GM18507 (cell line): ENCODE measurements at places on chromosomes 1 and 21.

DNA sequence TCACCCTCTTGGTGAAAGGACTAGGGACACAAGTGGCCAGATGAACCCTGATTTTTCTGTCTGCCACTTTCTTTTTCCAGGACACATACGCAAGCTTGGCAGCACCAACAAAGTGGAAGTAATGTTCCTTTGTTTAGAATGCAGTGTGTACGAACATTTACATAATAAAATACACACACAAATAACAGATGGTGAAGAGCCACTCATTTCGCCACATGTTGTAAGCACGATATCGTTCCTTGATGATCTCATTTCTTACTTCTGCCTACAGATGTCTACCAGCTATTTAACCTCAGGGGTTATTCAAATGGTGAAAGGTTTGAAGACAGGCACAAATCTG is 670.2 kb upstream of the CXADR start:
- DNase-seq = no peak

DNA sequence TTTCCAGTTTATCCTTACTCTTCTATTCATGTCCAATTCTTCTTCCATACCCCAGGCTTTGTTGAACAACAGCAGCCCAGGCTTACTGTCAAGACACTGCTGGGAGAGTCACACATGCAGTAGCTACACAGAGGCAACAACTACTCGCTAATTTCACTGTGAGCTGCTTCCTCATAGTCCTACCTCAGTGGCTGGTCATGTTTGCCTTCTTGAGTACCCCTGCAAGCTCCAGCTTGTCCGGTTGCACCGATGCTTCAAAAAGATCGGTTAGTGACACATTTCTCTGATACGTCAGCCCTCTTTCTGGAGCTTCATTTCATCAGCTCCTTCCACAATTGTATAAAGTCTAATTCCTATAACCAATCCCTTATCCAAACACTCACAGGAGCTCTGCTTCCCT is 246.7 kb upstream of the NFIA start:
- no peak for DNase-seq

GRCh38 chr1:219940707-219941106 is 12.3 kb upstream of the SLC30A10 start:
- DNase-seq = no peak

DNA sequence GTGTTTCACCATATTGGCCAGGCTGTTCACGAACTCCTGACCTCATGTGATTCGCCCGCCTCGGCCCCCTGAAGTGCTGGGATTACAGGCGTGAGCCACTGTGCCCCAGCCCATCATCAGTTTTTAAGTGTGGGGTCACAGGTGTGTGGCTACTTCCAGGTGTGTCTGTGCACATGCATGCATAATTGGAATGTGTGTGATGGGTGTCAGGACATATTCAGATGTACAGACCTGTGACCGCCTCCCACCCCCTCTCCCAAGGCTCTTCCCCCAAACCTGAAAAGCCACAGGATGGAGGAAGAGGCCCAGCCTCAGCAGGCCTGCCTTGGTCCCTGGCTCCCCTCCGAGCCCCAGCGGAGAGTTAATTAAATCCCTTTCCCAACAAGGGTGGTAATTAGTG is 37.3 kb upstream of the CSF3R start:
- no peak for DNase-seq

GRCh38 chr1:21938732-21939538 is 1.8 kb upstream of the HSPG2 start:
- DNase-seq = no peak

- no peak for DNase-seq
These were observed 47.5 kb upstream of the TDRD10 start for GRCh38 chr1:154454386-154455120.

DNA sequence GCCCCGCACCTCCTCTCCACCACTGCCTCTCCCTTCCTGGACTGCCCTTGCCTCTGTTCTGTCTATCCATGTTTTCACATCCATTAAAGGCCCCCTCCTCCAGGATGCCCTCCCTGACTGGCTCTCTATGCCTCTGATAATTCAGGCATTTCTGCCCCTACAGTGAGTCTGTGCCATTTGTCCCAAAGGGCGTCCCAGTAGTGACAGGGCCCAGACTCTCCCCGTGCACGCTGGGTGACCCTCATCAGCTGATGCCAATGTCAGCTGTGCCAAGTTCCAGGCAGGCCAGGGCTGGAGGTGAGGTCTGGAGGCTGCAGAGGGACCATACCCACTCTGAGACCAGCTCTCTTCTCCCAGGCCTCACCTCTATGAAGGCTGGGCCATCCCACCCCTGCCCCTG is 3.2 kb upstream of the PLEKHG5 start:
- no peak for DNase-seq

GRCh38 chr1:201332021-201332420 is 45.5 kb downstream of the TNNT2 start:
- no peak for DNase-seq

GRCh38 chr1:209576392-209577197 is 6.9 kb upstream of the CAMK1G start:
- peak; percentile 36 for DNase-seq

GRCh38 chr1:38932571-38932970 is 9.1 kb downstream of the RHBDL2 start:
- no peak for DNase-seq

DNA sequence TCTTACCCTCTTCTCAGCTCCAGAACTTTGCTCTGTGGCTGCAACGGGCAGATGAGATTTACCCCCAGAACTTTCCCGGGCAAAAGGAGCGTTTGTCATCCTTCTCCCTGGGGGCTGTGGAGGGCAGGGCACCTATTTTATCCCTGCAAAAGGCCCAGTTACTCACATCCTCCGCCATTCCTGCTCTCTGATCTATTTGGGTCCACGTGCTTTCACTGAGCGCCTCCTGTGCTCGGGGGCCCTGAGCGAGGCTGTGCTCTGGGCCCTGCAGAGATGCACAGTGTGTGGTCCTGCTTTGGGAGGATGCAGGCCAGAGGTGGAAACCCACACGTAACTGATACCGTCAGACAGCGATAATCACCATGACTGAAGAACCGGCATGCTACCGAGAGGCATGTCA is 2.4 kb upstream of the CSMD2 start:
- no peak for DNase-seq

DNA sequence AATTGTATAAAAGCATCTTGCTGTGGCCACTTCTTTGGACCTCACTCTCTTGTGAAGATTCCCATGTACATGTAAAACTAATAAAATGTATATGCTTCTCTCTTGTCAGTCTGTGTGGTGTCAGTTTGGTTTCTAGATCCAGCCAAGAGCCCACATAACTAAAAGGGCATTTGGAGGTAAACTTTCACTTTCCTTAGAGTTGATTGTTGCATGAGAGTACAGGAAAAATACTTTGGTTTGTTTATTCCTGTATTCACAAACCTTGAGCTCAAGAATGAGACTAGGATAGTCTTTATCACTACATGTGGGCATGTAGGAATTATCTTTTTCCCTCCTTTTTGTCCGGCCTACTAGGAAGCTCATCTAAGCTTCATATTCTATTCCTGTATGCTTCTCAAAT is 50.9 kb downstream of the KCTD3 start:
- no peak for DNase-seq

DNA sequence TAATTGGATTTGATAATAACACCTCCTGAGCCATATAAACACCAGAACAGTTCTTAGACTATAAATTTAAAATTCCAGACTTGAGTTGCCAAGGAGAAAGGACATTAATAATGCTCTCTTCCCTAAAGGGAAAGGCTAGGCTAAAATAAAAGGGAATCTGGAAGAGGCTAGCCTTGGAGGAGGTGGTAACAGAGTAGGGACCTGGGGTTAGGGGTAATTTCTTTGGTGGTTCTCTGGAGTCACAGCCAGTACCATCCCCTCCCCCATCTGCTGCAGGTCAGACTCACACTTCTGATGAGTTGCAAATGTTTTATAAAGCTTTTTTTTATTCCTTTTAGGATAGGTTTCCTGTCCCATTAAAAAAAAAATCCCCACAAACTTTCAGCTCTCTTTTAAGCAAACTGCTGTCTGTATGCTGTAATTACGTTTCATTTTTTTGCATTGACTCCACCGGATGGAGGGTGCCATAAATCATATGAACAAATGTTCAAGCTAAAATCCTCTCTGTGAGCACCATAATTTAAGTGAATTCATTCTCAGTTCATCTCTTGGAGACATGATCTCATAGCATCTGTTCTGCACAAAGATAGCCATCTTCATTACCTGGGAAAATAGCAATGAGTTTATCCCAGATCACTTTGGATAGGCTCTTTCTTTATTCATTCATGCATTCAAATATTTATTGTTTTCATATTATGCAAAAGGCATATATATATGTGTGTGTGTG is 379.6 kb downstream of the TTLL7 start:
- DNase-seq = no peak

DNA sequence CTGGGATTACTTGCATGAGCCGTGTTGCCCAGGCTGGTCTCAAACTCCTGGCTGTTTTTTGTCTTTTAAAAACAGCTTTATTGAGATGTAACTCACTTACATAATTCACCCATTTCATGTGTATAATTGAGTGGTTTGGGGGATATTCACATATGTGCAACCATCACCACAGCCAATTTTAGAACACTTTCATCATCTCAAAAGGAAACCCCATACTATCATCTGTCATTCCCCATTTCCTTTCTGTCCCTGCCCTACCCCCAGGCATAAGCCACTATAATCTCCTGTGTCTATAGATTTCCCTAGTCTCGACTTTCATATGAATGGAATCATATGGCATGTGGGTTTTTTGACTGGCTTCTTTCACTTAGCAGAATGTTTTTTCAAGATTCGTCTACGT is 43.3 kb downstream of the GPR137B start:
- no peak for DNase-seq

DNA sequence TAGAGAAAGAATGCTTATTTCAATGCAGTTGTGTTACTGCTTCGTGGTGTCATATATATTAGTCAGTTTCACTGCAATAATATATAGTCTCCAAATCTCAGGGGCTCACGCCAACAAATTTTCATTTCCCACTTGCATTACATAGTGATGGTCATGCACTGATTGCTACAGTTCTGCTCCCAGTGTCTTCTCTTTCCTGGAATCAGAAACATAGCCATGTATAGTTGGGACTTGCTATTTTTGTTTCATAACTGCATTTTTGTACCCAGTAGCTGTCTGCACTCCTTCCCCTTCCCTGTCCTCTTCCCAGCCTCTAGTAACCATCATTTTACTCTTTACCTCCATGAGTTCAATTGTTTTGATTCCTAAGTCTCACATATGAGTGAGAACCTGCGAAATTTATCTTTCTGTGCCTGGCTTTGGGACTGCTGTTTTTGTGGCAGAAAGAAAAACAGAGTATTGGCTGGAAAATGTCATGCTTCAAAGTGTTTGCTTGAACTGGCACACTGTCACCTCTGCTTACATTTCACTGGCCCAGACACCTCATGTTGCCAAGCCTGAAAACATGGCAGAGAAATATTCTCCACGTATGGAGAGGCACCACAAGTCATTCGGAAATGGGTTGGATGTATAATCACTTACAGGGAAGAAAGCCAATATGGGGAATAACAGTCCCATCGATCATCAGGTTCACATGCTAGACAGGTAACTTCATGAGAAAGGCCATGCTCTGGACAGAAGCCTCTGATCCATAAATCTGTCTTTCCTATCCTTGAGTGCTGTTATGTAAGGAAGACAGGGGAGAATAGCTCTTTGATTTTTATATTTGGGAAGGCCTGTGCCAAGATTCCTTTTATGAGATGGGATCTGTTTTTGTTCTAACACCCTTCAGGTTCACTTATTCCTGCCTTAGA is 60.4 kb upstream of the BACH1 start:
- DNase-seq = no peak

GRCh38 chr1:206887701-206888100 is 9.5 kb upstream of the IL24 start:
- DNase-seq = no peak

- DNase-seq = no peak
These were observed 12.8 kb downstream of the TIAM1 start for GRCh38 chr21:31331231-31331630.

GRCh38 chr1:219171192-219171935 is 2.3 kb upstream of the LYPLAL1 start:
- no peak for DNase-seq

DNA sequence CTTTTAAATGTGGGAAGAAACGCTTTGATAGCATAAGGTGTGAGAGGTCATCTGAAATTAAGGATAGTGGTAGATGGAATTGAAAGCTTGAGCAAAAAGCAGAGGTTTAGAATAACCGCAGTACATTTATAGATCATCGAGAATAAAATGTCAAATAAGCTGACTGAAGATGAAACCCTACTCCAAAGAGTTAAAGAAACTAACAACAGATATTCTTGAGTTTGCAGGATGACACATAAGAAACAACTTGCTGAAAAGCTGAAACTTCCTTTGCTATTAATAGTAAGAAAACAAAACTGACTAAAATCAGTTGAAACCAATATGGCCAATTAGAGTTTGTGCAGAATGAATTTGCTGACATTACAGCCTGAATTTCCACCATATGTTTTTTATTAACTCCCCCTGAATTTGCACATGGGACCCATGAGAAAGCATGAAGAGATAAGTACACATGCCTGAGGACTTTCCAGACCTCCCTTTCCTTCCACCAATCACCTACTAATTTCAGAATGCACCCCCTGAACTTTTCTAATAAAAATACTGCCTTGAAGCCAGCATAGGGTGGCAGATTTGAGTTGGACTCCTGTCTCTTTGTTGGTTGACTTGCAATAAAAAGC is 1.7 kb upstream of the C1orf185 start:
- DNase-seq = no peak

- no peak for DNase-seq
These were observed 330.6 kb downstream of the RPS6KC1 start for GRCh38 chr1:213381572-213382084.

DNA sequence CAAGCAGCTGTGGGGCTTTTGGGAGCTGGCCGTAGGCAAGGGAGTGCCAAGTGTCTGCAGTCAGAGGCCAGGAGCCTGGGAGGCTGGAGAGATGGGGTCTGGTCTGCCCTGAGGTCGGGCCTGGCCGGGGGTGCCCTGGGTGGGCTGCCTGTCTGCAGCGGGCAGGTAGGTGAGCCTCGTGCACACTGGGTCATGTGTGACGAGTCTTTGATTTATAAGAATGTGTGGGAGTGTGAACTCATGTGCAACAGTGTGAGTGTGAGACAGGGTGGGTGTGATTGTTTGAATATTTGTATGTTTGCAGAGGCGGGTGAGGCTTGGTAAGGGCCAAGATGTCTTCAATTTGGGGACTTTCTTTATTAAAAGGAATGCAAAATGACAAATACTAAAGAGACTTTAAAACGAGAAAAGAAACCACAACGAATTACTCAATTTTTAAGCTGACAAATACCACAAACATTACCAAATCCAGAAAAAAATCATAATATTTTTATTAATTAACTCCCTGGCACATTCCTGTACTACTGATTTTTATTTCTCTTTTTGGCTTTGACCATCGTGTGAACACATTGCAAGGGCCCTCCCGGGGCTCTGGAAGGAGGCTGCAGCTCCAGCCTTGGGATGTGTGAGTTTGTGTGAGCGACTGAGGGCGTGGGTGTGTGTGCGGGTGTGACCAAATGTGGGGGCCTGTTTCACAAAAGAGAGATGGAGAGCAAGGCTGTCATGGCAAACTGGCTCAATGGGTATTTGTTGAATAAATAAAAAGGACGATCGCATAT is 110.3 kb upstream of the WNT4 start:
- DNase-seq = no peak

GRCh38 chr1:44547837-44548236 is 126.4 kb downstream of the TMEM53 start:
- no peak for DNase-seq

GRCh38 chr1:172647110-172647564 is 11.8 kb upstream of the FASLG start:
- DNase-seq = no peak
